ENCODE measurements at places on chromosomes 6 and 20. TPM values are rescaled to one million over a fixed set of nuclear protein-coding genes. Genes with fewer than 3 reads are reported as not detected.

The VSTM2L gene
- 0.18 TPM for total RNA-seq

The EMILIN3 gene
- total RNA-seq: under 0.01 TPM

DNA sequence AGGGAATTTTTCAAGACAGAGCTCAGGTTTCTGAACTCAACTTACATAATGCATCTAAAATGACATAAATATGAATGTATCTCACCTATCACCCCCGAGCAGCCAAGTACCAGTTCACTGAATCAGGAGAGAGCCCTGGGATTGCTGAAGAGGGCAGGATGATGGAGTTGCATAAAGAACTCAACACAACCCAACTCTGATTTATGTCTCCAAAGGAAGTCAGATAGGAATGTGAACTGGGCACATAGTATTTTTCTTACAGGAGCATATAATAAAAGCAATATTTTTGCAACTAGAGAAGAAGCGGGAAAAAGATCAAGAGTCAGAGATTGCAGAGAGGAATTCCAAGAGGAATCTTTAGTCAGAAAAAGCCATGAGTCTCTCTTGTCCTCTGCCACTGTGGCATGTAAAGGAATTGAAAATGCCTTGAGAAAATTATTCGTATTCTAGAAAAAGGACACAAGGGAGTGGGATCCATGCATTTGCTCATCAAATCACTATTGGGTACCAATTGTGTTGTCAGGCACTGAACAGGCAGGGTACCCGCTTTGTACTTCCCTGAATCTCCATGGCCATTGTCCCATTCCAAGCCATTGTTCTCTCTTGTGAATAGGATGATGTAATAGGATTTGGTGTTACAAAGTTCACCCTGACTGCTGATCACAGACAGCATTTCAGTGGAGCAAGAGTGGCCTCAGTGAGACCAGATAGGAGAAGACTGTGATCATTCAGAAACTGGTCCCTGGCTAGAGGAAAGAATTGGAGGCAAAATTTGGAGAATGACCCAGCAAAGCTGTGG, 16.3 kb downstream of the RIN2 start:
- H3K27ac ChIP-seq: no peak overlapping the region
- peaks cover 14% of the 10 kb centered on the region for H3K4me1 ChIP-seq
- no peak overlapping the region for H3K4me3 ChIP-seq
- peaks cover 3% of the 10 kb centered on the region for H3K36me3 ChIP-seq
- no peak for DNase-seq

GRCh38 chr20:57558614-57559288, 2.2 kb upstream of the PCK1 start:
- no peaks in the 10 kb centered on the region for H3K4me1 ChIP-seq
- H3K27me3 ChIP-seq: peaks cover 7% of the 10 kb centered on the region
- no peaks in the 10 kb centered on the region for H3K36me3 ChIP-seq
- H3K4me3 ChIP-seq: no peak overlapping the region
- DNase-seq: no peak

DNA sequence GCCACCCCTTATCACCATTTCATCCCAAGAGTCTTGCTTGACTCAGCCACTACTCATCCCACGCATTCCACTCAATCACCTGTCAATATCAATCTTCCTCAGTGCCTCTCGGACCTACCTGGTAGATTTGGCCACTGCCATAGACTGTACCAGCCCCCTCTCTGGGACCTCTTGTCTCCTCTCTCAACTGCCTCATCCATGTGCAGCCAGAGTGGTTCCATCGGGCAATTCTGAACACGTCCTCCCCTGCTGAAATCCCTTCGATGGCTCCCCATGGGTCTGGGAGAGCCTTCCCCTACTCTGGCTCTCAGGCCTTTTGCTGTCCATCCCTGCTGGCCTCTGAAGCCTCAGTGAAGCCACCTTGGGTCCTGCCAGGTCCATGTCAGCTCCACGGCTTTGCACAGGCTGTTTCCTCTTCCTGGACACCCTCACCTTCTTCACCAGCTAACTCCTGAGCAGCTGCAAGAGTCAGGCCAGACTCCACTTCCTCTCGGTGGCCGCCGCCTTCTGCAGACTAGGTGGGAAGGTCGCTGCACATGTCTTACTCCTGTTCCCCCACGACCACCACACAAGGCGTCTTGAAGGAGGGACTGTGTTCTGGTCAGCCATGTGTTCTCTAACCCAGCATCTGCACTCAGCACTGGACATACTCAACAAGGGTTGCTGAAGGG, 120.4 kb downstream of the TOX2 start:
- no peak for DNase-seq
- H3K27me3 ChIP-seq: no peaks in the 10 kb centered on the region
- no peak overlapping the region for H3K27ac ChIP-seq
- H3K36me3 ChIP-seq: peaks cover 3% of the 10 kb centered on the region
- no peaks in the 10 kb centered on the region for H3K4me1 ChIP-seq

Measured in IMR-90 (cell line).